Colonic mucosa (tissue), 4 donors: ENCODE measurements at places on chromosomes 11 and 22.
A peak's percentile ranks its signal among the peaks of the same experiment; 100 is the strongest.

DNA sequence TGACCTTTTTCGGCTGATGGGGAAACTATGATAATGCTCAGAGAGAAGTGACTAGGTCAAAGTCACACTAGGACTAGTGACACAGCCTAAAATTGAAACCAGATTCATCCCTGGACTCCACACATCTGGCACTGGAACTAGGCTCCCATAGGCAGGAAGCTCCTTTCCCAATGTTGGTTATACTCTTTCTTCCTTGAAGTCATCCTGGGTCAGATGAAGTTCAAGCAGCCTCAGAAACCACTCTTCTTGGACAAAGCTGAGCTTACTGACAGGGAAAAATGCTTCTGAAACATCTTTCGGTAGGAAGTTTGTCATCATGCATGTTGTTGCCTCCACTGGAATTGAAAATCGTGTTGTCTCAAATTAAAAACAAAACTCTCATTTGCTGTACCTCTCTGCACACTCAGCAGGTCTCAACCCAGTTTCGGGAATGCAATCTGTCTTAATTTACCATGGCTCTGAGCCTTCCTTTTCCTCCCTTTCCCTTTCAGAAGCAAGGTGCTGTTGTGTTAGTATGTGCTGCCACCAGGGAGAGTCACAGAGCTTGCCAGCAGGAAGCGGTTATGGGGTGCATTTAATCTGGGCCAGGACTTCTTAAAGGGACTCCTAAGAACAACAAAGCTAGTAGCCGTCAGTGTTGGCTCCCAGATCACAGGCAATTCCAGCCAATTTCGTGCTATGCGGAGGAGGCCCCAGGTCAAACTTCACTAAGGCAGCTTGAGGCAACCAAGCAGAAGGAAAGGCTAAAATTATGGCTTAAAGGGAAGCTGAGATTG, 384.8 kb downstream of the TENM4 start:
- no peak overlapping the region for H3K27ac ChIP-seq
- no peaks in the 10 kb centered on the region for H3K4me1 ChIP-seq
- no peak for DNase-seq
- H3K4me3 ChIP-seq, result no peak overlapping the region
- no peaks in the 10 kb centered on the region for H3K36me3 ChIP-seq
- H3K27me3 ChIP-seq, result no peaks in the 10 kb centered on the region

DNA sequence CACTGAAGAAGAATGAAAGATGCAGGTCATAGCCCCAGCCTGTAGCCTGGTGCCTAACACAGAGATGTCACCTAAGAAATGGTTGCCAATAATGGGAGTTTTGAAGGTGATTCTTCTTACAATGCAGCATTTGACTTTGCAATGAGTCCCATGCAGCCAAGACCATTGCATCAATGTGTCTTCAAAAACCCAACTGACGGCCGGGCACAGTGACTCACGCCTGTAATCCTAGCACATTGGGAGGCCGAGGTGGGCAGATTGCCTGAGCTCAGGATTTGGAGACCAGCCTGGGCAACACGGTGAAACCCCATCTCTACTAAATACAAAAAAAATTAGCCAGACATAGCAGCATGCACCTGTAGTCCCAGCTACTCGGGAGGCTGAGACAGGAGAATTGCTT, 89.3 kb upstream of the ASPHD2 start:
- no peak overlapping the region for H3K4me3 ChIP-seq
- no peaks in the 10 kb centered on the region for H3K27me3 ChIP-seq
- DNase-seq, result no peak
- H3K36me3 ChIP-seq, result no peaks in the 10 kb centered on the region
- no peaks in the 10 kb centered on the region for H3K4me1 ChIP-seq
- no peak overlapping the region for H3K27ac ChIP-seq

- H3K4me1 ChIP-seq, result no peaks in the 10 kb centered on the region
- H3K36me3 ChIP-seq, result no peaks in the 10 kb centered on the region
- no peaks in the 10 kb centered on the region for H3K27me3 ChIP-seq
- H3K27ac ChIP-seq, result no peak overlapping the region
- no peak for DNase-seq
- no peak overlapping the region for H3K4me3 ChIP-seq
Observed at GRCh38 chr22:20400606-20401375, 6.8 kb downstream of the ZNF74 start.

DNA sequence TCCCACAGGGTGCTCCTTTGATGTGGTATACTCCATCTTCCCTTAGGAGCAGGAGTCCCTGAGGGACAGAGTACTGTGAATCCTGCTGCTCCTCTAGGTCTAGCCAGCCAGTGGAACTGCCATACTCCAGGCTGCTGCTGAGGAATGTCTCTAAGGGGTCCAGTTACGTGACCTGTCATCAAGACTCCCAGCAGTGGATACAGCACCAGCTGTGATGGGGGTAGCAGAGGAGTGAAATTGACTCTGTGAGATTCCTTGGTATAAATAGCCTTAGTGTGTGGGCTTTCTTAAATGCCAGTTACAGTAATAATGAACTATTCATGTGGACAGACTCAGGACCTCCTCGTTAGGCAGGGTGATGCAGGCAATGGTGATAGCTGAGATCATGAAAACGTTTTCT, 140.4 kb upstream of the LUZP2 start:
- no peaks in the 10 kb centered on the region for H3K36me3 ChIP-seq
- H3K27me3 ChIP-seq, result no peaks in the 10 kb centered on the region
- no peak for DNase-seq
- no peak overlapping the region for H3K4me3 ChIP-seq
- no peak overlapping the region for H3K27ac ChIP-seq

GRCh38 chr11:105935791-105936190, 86.2 kb downstream of the MSANTD4 start:
- no peak overlapping the region for H3K27ac ChIP-seq
- H3K4me1 ChIP-seq, result no peaks in the 10 kb centered on the region
- no peak overlapping the region for H3K4me3 ChIP-seq
- DNase-seq, result no peak
- H3K36me3 ChIP-seq, result no peaks in the 10 kb centered on the region
- no peaks in the 10 kb centered on the region for H3K27me3 ChIP-seq

GRCh38 chr22:49723478-49724029, 104.1 kb downstream of the BRD1 start:
- no peak overlapping the region for H3K4me3 ChIP-seq
- no peaks in the 10 kb centered on the region for H3K4me1 ChIP-seq
- DNase-seq, result no peak

DNA sequence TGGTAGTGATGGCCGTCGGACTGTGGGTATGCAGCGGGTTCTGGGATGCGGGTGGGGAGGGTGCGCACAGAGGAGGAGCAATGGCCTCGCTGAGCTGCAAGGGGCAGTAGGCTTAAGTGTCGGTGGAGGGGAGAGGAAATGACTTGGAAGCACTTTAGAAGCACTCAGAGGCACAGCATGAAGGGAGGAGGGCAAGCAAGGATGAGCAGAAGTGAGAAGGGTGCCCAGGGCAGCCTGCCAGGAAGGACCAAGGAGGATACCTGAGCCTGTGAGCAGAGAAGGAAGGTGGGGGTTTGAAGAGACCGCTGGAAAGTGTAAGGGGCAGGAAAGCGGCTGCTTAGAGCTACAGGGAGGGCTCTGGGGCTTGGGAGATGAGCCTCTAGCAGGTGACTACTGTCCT, 330 bp downstream of the SLC5A1 start:
- no peaks in the 10 kb centered on the region for H3K36me3 ChIP-seq
- no peaks in the 10 kb centered on the region for H3K4me1 ChIP-seq
- peak; percentile 46 for DNase-seq
- no peaks in the 10 kb centered on the region for H3K27me3 ChIP-seq
- peak overlapping the region; percentile 73 for H3K27ac ChIP-seq
- peak overlapping the region; percentile 43 for H3K4me3 ChIP-seq

- no peak for DNase-seq
- H3K36me3 ChIP-seq, result no peaks in the 10 kb centered on the region
- H3K27me3 ChIP-seq, result no peaks in the 10 kb centered on the region
- H3K27ac ChIP-seq, result no peak overlapping the region
- no peaks in the 10 kb centered on the region for H3K4me1 ChIP-seq
Observed at GRCh38 chr11:122538060-122538459, 117.5 kb upstream of the UBASH3B start.

GRCh38 chr11:46235777-46236688, 41.4 kb upstream of the CREB3L1 start:
- H3K27ac ChIP-seq, result no peak overlapping the region
- H3K4me1 ChIP-seq, result peaks cover 12% of the 10 kb centered on the region
- H3K4me3 ChIP-seq, result no peak overlapping the region
- no peaks in the 10 kb centered on the region for H3K36me3 ChIP-seq
- no peak for DNase-seq
- H3K27me3 ChIP-seq, result peaks cover 11% of the 10 kb centered on the region

DNA sequence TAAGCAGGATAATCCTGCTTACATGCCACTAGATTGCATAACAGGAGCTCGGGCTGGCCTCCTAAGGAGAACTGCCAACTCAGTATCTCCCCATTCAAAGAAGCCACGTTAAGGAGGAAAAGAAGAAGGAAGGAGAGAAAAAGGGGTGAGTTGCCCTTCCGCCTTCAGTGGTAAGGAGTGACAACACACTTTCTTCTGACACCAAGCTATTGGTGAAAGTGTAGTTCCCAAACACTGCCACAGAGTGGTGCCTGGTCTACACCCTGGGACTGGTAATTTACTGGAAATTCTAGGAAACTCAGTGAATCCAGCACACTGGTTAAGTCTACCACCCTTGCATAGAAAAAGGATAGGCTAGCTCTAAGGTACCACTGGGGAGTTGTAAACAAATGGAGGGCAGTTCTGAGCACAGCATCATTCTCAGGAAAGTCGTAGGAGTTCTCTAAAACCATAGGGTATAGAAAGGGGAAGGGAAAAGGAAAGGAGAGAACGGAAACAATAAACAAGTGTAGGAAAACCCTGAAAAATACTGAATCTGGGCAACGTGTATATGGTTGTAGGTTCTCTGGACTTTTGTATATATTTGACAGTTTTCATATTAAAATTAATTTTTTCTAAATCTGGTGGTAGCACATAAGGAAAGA, 58.2 kb downstream of the RRAS2 start:
- peaks cover 3% of the 10 kb centered on the region for H3K4me1 ChIP-seq
- DNase-seq, result peak; percentile 58
- no peak overlapping the region for H3K27ac ChIP-seq
- H3K27me3 ChIP-seq, result no peaks in the 10 kb centered on the region
- H3K36me3 ChIP-seq, result no peaks in the 10 kb centered on the region

GRCh38 chr11:65739022-65739421, 18.4 kb upstream of the RNASEH2C start:
- H3K4me1 ChIP-seq, result no peaks in the 10 kb centered on the region
- no peaks in the 10 kb centered on the region for H3K36me3 ChIP-seq
- H3K27ac ChIP-seq, result no peak overlapping the region
- peak; percentile 33 for DNase-seq
- H3K27me3 ChIP-seq, result no peaks in the 10 kb centered on the region
- no peak overlapping the region for H3K4me3 ChIP-seq

GRCh38 chr11:1302461-1303125, 6.8 kb downstream of the TOLLIP start:
- no peaks in the 10 kb centered on the region for H3K36me3 ChIP-seq
- no peak overlapping the region for H3K4me3 ChIP-seq
- no peak overlapping the region for H3K27ac ChIP-seq
- H3K4me1 ChIP-seq, result peaks cover 38% of the 10 kb centered on the region

- no peaks in the 10 kb centered on the region for H3K27me3 ChIP-seq
- no peak overlapping the region for H3K4me3 ChIP-seq
- no peaks in the 10 kb centered on the region for H3K4me1 ChIP-seq
- no peaks in the 10 kb centered on the region for H3K36me3 ChIP-seq
- H3K27ac ChIP-seq, result no peak overlapping the region
- DNase-seq, result no peak
Observed at GRCh38 chr11:8234425-8234821, 29.3 kb downstream of the LMO1 start.

- no peaks in the 10 kb centered on the region for H3K36me3 ChIP-seq
- H3K4me3 ChIP-seq, result no peak overlapping the region
- H3K27ac ChIP-seq, result no peak overlapping the region
Observed at GRCh38 chr11:76062733-76063132, 143.6 kb downstream of the WNT11 start.

- peaks cover 36% of the 10 kb centered on the region for H3K4me1 ChIP-seq
- no peaks in the 10 kb centered on the region for H3K27me3 ChIP-seq
- no peaks in the 10 kb centered on the region for H3K36me3 ChIP-seq
- no peak for DNase-seq
- no peak overlapping the region for H3K27ac ChIP-seq
Observed at GRCh38 chr11:114170226-114170625, 110.7 kb downstream of the ZBTB16 start.

DNA sequence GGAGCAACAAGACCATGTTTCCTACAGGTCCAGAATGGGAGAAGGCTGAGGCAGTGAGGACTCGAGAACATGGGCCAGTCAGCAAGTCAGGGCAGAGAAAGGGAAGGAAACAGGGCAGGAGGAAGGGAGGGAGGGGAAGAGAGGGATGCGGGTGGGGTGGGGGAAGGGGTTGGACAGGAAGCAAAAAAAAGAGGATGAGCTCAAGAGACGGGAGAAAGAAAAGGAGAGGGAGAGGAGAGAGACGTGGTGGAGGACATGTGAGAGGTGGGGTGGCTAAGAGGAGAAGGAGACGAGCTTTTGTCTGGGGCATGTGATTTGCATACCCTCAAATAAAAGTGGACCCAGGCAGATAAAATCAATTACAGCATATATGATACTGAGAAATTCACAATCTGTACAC, 389.5 kb upstream of the B3GAT1 start:
- H3K27ac ChIP-seq, result no peak overlapping the region
- H3K27me3 ChIP-seq, result no peaks in the 10 kb centered on the region
- DNase-seq, result no peak
- H3K36me3 ChIP-seq, result no peaks in the 10 kb centered on the region

- H3K4me3 ChIP-seq, result no peak overlapping the region
- H3K27me3 ChIP-seq, result no peaks in the 10 kb centered on the region
- no peak for DNase-seq
- H3K36me3 ChIP-seq, result no peaks in the 10 kb centered on the region
Observed at GRCh38 chr11:12755510-12756453, 81.6 kb downstream of the TEAD1 start.

GRCh38 chr11:133227632-133228111, 304.6 kb downstream of the OPCML start:
- no peak overlapping the region for H3K4me3 ChIP-seq
- no peaks in the 10 kb centered on the region for H3K4me1 ChIP-seq
- H3K27ac ChIP-seq, result no peak overlapping the region
- H3K36me3 ChIP-seq, result no peaks in the 10 kb centered on the region
- no peaks in the 10 kb centered on the region for H3K27me3 ChIP-seq
